ENCODE measurements at places on chromosomes 2 and 18.

DNA sequence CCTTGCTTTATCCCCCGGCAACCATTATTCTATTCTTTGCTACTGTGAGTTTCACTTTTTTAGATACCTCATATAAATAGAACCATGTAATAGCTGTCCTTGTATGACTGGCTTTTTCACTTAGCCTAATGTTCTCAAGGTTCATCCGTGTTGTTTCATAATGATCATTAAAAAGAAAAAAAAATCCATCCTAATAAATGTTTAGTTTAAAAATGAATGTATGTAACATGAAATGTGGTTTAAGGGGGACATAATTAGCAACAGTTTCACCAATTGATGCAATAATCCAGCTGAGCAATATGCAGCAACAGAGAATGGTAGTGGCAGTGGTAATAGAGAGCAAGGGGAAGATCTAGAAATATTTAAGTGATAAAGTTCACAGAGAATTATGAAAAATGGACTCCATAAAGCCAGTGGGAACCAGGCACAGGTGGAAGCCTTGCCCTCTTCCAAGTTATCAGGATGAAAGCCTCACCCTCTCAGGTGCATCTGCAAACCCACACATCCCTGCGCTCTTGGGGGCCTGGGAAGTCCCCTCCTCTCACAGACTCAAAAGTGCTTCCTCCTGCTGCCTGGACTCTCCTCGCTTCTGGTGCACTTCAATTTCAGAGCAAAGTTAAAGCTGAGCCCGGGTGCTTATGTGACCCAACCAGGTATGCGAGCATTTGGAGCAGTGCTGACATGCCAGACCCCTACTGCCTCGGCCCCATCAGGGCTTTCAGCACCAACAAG lies 1403.3 kb upstream of the SLC39A10 start:
- no peak for DNase-seq

DNA sequence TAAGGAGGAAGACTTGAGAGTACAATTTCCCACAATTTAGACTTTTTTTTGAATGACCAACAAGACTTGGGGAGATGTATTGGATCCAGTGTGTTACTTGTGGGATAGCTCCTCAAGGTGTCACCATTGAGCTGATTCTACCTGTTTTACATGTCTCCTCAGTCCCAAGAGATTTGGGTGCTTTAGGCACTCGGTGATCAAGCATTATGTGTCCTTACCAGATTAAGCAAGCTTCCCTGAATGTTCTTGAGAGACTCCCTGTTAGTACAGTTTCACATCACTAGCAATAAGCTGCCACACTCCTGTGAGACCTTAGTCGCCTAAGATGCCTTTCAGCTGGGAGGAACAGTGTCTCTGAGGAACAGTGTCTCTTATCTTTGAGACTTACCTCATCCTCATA lies 384.3 kb upstream of the SYT4 start:
- no peak for DNase-seq

GRCh38 chr2:102061286-102061699 lies 69.5 kb downstream of the IL1R2 start:
- DNase-seq, result no peak

DNA sequence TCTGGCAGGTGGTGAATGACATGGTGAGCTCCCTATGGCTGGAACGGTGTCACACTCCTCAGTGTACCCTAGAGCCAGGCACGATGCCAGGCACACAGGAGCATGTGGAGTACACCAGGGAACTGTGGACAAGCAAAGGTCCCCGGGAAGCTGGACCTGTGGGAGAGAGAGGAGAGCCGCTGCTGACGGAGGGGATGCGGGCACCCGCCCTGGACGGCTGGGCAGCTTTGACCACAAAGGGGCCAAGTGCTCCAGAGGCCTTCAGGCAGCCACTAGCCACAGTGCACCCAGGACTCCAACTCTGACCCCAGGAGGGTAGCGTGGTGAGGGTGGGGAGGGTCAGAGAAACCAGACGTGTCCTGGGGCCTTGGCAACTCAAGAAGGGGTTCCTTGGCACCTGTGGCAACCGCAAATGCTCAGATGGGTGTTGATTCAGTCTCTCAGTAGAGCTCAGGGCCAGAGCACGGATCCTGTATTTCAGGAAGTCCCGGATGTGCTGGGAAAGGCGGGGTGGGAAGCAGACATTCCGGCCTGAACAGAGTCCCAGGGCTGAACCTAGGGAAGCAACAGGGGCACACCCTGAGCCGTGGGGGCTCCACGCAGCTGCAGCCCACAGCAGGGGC lies 2.3 kb upstream of the MAB21L4 start:
- DNase-seq, result no peak

Measured in stimulated activated CD4-positive, alpha-beta T cell treated with anti-CD3 and anti-CD28 coated beads, TNF-alpha, amount 100 ng/mL, for 4 hours (primary cell).